ENCODE measurements at places on chromosomes 16 and 17.

DNA sequence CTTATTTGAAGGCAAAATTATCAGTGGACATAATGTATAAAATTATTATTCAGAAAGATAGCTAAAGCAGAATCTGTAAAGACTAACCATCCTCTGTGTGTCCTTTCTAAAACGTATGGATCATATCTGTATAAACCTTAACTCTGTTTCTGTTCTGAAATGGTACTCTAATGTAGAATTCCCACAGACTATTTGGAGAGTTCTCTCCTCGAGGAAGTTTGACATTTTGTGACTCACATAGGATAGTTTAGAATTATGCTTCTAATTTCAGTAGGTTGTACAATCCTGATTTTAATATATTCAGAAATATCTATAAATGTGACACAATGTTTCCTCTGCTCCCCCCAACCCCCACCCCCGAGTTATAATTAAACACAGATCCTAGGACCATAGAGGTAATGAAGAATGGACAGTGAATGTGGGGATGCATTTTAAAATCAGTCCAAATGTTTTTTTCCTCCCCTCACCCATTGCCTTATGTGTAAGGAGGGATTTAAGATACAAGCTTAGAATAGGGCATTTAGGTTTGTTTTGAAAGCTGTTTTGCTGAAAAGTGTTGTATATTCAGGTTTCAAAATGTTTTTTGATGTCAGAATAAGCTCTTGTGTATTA lies 66.8 kb downstream of the BCAS3 start:
- peak; percentile 23 for DNase-seq

DNA sequence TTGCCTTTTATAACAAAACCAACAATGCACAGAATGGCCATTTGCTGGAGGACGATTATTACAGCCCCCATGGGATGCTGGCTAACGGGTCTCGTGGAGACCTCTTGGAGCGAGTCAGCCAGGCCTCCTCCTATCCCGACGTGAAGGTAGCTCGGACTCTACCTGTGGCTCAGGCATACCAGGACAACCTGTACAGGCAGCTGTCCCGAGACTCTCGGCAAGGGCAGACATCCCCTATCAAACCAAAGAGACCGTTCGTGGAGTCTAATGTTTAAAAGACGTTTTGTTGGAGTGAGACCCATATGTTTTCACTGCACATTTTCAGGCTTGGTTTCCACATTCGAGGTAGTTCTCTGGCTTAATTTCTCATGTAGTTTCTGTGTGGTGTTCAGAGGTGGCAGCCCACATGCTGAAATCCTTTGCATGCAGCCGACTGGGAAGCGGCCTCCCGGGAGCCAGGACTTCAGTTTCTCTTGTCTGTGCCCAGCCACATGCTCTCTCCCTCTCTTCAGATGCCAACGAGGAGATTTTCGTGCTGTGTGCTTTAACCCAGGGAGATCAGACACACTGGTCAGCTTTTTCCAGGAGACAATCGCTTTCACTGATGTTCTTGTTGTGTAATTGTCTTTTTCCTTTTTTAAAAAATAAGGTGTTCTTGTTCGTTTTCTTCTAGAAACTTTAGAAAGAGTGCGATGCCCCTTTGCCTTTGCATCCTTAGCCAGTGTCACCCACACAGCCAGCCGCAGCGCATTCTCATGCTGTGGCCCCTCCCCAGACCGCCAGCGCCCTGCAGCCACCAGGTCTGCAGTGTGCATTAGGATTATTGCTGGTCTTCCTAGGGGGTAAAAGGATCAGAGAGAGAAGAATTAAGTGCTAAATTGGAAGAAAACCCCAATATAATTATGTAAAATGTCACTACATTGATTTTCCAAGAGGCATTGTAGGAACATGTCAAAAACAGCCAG lies 24.1 kb downstream of the CYB561 start:
- no peak for DNase-seq

DNA sequence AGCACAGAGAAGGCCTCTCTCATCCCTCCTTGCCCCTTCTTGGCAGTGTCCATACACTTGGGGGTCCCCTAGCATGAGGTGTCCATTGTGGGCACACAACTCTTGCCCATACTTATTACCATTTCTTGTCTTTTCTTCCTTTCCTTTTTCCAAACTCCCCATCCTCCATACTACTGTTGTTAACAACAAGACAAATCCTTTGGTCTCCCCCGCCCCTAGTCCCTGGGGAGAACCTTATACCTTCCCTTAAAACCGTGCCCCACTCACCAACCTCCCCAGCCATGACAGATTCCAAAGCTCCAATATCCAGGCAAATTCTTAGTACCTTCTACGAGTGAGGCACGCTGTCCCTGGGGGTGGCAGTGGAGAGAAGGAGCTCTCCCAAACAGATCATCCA lies 82.9 kb downstream of the GAS7 start:
- DNase-seq, result peak; percentile 52

DNA sequence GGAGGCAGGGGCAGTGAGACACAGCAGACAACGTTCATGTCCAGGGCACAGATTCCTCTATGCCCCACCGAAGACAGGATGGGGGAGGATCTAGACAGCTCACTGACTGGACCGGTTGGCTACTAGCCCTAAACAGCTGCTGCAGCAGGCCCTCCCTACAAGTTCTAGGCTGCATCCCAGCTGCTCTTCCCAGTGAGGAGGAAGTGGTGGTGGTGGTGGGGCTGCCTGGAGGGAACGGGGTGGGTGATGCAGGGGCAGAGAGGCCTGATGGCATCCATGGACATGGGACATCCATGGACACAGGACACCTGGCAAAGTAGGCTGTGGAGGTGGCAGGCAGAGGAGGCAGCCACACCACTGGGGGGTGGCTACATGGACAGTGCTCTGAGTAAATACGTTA lies 18.3 kb downstream of the SPHK1 start:
- DNase-seq, result no peak

DNA sequence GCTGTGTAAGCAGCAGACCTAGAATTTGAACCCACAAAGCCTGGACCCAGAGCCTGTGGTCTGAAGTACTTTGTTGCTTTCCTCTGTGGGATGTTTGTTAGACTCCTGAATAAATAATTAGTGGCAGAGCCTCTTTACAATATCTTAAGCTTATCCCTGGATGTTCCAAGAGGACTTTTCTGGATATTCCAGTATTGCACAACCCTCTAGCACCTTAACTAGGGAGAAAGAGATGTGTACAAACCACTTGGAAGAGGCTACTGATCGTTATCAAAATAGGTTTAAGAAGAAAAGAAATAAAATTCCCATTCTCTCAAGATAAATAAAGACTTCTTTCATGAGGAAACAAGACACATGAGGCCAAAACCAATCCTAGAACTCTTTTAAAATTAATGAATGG lies 632.4 kb downstream of the CDH11 start:
- no peak for DNase-seq

GRCh38 chr17:37742762-37743611 lies 1.9 kb downstream of the HNF1B start:
- no peak for DNase-seq

GRCh38 chr16:10180771-10181163 lies 1.5 kb downstream of the GRIN2A start:
- DNase-seq, result peak; percentile 40

GRCh38 chr17:80861892-80862291 lies 129.7 kb upstream of the CHMP6 start:
- DNase-seq, result peak; percentile 34

- DNase-seq, result no peak
These were observed 1.6 kb downstream of the KIF22 start for GRCh38 chr16:29791845-29792807.

- peak; percentile 76 for DNase-seq
These were observed 65.8 kb upstream of the SMIM36 start for GRCh38 chr17:55576996-55577586.

GRCh38 chr16:10754941-10755340 lies 11.3 kb downstream of the NUBP1 start:
- peak; percentile 65 for DNase-seq

- DNase-seq, result peak; percentile 83
These were observed 1.7 kb downstream of the TUBG2 start for GRCh38 chr17:42660692-42661345.

DNA sequence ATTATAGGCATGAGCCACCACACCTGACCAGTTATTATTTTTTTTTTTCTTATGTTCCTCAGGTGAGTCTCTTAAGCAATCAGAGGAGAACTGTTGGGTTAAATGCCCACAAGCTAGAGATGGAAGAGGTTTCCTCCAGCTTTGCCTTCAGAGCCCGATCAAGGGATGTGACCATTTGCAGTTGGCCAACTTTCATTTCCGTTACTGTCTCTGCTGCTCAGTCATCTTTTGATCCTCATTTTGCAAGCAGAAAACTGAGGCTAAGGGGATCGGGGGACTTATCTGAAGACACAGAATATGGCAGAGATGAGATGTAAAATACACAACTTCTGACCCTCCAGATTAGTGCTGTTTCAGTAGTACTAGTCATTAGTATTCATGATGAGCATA lies 188.8 kb downstream of the RAB11FIP4 start:
- no peak for DNase-seq

DNA sequence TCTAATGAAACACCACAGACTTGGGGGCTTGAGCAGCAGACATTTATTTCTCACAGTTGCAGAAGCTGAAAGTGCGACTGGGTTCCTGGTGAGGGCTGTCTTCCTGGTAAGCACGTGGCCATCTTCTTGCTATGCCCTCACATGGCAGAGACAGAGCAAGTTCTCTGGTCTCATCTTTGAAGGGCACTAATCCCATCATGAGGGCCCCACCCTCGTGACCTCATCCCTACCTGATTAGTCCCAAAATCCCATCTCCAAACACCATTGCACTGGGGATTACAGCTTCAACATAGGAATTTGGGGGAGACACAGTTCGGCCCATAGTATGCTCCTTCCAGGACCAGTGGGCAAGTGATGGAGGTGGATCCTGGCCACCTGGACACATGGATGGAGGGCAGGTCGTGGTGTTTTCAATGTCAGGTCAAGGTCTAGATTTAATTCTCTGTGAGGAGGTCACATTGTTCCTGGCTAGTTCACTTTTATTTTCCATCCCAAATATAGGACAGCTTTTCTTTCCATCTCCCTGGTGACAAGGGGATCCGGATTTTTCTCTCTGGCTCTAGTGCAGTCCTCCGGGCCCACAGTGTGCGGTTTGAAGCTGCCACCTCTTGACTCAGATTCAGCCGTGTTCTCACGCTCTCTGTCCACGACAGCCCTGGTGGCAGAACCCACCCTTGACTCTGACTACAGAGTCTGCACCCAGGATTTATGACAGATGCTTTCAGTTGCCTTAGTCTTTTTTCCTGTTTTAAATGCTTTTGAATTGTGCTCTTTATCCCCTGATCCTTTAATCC lies 160.5 kb upstream of the NOL11 start:
- DNase-seq, result no peak

DNA sequence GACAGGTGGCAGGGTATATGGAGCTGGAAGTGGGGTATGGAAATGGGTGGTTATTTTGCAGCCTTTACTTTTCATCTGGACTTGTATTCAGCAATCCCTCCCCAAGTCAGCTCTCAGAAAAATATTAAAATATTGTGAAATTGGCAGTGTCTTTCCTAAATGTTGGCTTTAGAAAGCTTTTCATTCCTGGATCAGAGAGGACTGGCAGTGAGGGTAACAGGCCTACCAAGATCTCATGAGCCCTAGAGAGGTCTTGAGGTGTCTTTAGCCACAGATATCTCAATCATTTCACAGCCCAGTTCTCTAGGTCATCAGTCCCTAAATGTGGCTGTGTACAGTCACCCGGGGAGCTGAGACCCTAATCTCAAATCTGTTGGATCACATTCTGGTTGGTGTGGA lies 22.5 kb downstream of the SLC7A6OS start:
- no peak for DNase-seq

GRCh38 chr17:33874617-33875060 lies 380.4 kb upstream of the CCL2 start:
- no peak for DNase-seq

DNA sequence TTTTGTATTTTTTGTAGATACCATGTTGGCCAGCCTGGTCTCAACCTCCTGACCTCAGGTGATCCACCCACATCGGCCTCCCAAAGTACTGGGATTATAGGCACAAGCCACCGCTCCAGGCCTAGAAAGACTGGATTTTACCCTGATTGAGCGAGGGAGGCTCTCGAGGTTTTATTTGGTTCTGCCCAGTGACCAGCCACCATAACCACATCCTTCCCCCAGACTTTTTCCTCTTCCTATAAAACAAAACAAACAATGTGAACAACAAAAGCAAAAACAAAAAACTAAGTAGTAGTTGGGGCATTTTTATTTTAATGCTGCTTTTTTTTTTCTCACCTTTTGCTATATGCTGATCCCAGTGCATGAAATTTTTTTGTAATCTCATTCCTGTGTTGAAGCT lies 509.6 kb downstream of the MAF start:
- no peak for DNase-seq

- no peak for DNase-seq
These were observed 26.9 kb upstream of the SPATA32 start for GRCh38 chr17:45288825-45289224.

- peak; percentile 46 for DNase-seq
These were observed 25.2 kb downstream of the B4GALNT2 start for GRCh38 chr17:49157784-49158183.

DNA sequence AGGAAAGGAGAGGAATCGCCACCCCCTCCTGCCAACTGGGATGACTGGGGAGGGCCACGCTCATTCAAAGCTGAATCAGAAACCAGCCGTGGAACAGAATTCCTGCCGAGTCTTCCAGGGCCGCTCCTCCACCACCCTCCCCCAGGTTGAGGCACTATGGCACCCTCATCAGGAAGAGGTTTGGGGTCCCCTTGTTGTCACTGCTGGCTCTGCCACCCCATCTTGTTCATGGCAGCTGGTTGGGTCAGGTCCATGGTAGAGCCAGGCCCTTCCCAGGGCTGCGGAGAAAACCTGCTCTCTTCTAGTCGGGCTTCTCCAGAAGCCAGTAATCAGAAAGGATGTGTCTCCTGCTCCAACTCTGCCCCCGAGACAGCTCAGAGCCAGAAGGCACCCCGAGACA lies 41.8 kb downstream of the KCNJ12 start:
- no peak for DNase-seq

GRCh38 chr17:72608436-72608835 lies 484.1 kb downstream of the SLC39A11 start:
- no peak for DNase-seq

GRCh38 chr16:82396509-82396908 lies 226.5 kb upstream of the MPHOSPH6 start:
- no peak for DNase-seq

- DNase-seq, result no peak
These were observed 361.0 kb downstream of the WWOX start for GRCh38 chr16:78460428-78460827.

- DNase-seq, result no peak
These were observed at the start of gene CCL15 for GRCh38 chr17:36001110-36001771. CCL15 (minus strand) TSS chr17:36001553; CDS start chr17:36001492, 61 bp downstream.

GRCh38 chr16:11546608-11547061 lies 40.1 kb downstream of the LITAF start:
- DNase-seq, result peak; percentile 32

DNA sequence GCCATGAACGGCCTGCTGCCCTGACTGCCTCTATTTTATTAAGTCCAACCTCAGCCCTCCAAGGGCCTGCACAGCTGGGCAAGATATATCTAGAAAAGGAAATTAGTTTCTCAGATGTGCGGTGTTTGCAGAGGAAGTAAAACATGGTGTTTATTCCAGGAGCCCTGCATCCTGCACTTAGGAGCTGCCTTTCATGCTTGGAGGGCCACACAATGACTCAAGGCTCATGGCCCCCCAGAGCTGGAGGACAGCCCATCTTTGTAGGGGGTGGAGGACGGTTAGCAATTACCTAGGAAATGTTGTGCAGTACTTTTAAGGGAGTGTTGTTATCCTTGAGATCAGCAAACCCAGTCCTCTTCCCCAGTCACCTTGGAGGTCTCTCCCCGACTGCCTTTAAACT lies 80.5 kb downstream of the COPRS start:
- DNase-seq, result peak; percentile 61

GRCh38 chr17:37088459-37088858 lies 139.7 kb downstream of the AATF start:
- DNase-seq, result no peak
